ENCODE measurements at places on chromosomes 6 and 20.
A peak's percentile ranks its signal among the peaks of the same experiment; 100 is the strongest.

GRCh38 chr6:53335224-53335994 is 13.3 kb downstream of the ELOVL5 start:
- peak; percentile 83 for DNase-seq

- no peak for DNase-seq
Observed at GRCh38 chr20:62029296-62029695, 36.4 kb downstream of the TAF4 start.

- DNase-seq, result peak; percentile 53
Observed at GRCh38 chr6:144104898-144105487, 9.6 kb upstream of the SF3B5 start.

GRCh38 chr20:31705598-31706597 is 16.8 kb downstream of the BCL2L1 start:
- DNase-seq, result no peak

GRCh38 chr6:7827142-7827541 is 83.4 kb downstream of the TXNDC5 start:
- no peak for DNase-seq

DNA sequence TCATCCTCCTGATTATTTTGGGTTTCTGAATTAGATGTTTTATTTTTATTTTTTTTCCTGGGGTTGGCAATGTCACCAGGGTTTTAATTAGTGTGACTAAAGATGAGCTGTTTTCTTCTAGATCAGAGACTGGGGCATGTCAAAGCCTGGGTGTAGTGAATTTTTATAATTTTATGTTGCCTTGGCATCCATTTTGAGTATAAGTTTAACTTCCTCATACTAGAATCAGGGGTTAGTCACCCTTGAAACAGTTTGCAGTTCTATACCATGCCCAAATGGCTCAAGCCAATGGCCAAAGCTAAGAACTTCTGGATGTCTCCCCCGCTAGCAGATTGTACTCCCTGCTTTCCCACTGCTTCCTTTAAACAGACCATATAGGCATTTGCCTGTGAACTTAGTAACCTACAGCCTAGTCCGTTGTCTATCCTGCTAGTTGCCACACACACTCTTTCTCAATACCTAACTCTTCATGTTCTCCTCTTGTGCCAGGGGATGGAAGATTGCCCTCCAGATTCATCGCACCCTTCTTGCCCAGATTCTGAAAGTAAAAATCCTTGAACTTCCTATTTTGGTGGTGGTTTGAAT is 54.5 kb downstream of the KIAA0408 start:
- no peak for DNase-seq

GRCh38 chr6:142763205-142763604 is 181.8 kb downstream of the HIVEP2 start:
- no peak for DNase-seq

- no peak for DNase-seq
Observed at GRCh38 chr6:40755749-40756452, 168.7 kb upstream of the LRFN2 start.

DNA sequence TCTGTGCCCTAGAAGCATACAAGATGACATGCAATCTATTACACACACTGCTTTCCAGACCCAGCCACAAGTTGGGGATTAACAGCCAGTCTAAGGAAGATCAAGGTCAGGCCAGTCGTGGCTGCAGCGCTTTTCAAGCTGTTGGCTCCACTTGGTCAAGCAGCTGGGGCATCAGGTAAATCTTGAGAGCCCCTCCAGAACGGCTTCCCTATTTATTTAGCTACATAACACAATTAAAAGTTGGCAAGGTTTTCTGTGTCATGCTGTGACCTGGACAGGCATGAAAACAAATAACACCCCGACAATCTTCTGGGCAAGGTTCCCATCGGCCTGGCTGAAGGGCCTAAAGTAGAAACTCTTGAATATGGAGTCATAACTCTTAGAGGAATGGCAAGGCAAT is 524.3 kb downstream of the PRKN start:
- no peak for DNase-seq

DNA sequence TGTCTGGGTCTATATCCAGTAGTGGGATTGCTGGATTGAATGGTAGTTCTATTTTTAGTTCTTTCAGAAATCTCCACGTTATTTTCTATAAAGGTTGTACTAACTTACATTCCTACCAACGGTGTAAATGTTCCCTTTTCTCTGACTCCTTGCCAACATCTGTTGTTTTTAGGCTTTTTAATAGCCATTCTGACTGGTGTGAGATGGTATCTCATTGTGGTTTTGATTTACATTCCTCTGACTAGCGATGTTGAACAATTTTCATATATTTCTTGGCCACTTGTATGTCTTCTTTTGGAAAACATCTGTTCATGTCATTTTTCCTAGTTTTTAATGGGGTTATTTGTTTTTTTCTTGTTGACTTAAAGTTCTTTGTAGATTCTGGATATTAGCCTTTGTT is 99.3 kb downstream of the BMP2 start:
- no peak for DNase-seq

DNA sequence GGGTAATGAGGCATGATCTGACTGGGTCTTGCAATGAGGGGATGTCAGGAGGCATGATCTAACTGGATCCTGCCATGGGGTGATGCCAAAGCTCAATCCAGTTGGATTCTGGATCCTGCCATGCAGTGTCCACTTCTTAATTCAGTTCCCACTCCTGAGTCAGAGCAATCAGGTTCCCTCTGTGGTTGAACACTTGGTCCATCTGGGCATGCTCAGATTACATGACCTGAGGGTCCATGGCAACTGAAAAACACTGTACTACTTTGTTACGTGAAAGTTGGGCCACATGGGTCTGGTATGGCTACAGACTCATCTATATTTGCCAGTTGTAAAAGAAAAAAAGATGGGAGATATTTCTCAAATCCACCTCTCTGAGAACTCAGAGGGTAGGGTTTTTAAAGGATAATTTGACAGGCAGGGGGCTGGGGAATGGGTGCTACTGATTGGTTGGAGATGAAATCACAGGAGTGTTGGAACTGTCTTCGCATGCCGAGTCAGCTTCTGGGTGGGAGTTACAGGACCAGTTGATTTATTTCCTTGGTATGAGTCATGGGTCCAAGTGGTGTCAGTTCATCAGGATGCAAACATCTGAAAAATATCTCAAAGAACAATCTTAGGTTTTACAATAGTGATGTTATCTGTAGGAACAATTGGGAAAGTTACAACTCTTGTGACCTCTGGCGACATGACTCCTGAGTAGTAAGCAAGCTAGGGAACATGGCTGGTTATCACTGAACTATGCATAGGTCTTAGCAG is 21.6 kb downstream of the C6orf163 start:
- no peak for DNase-seq

GRCh38 chr20:11270566-11270965 is 596.8 kb upstream of the JAG1 start:
- no peak for DNase-seq

DNA sequence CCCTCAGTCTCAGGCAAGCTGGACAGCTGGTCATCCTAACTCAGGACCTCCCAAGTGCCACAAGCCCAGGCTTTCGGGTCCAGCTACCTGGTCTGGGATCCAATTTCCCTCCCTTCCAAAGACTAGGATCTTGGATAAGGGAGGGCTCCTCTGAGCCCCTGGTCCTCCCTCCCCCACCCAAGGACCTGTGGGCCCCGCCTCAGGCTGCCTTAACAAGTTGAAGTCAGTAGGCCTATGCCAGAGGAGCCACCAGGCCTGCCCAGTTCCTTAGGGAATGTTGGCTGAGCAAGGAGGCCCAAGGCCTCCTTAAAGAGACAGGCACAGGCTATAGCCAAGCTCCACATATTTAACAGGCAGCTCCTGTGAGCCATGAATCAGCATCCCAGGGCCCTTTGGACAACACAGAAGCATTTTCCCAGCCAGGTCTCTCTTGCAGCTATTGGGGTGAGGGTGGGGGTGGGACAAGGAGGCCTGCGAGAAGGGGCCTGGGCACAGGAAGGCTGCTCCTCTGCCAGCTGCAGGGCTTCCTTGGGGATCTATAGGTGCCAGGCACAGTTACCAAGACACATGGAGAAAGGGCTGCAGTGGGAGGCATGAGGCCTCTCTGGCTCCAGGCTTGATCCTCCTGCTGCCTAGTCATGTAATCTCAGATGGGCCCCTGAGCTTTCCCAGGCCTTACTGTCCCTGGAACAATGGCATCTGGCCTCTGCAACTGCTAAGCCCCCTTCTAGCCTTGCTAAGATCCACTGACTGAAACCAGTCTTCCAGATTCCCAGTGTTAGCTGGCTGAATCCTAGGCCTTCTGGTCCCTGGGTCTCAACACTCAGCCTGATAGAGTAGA is 27.4 kb upstream of the NOL4L start:
- no peak for DNase-seq

GRCh38 chr6:75907444-75907843 is 158.4 kb downstream of the MYO6 start:
- no peak for DNase-seq

GRCh38 chr6:48859562-48860123 is 603.4 kb downstream of the MMUT start:
- DNase-seq, result no peak

GRCh38 chr6:4103929-4104328 is 25.0 kb upstream of the FAM217A start:
- no peak for DNase-seq

DNA sequence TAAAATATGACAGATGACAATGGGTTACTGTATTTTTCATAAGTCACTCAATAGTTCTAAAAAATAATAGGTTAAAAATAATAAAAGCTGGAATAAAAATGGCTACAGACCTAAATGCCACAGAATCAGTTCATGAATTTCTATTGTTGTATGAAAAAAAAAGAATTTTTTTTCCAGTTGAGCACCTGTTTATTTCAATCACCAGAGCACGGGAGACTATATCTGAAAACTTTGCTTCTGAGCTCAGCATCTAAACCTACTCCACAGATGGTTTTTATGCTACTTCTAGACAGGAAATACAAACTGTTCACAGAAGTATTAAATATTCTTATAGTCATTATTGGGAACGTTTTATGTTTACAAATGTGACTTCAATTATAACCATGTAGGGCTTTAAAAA is 50.4 kb downstream of the HMGN3 start:
- no peak for DNase-seq

DNA sequence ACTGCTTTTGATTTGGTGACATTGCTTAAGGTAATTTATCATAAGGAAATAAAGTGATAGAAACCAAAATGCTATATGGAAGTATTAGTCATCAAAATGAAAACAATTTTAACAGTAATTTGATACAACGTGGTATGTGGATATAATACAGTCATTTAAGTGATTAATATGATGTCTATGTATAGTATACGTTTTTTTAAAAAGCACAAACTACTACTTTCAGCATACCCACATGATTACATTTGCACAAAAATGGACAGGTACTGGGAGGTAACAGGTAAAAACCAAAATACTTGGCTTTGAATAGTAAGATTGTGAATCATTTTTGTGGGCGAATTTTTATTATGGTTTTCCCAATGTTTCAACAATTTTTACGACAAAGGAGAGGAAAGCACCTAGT is 97.6 kb downstream of the OGFRL1 start:
- DNase-seq, result no peak

GRCh38 chr20:20051767-20052073 is 546 bp downstream of the CRNKL1 start:
- no peak for DNase-seq

DNA sequence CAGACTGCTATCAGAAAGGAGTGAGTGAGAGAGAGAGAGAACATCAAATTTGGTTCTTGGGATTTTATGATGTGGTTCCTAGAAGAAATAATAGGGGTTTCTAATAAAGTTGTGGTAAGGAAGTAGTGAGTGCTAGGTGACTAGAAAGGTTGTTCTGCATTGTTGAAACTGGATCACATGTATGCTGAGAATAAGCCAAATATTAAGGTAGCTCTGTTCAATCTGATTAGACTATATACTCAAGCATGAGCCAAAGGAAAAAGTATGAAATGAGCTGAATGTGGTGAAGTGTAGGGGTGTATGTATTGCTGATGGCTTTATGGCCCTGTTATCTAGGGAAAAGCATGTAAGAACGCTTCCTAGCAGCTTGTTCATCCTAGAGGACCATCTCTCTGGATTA is 63.0 kb upstream of the IMPG1 start:
- DNase-seq, result no peak

DNA sequence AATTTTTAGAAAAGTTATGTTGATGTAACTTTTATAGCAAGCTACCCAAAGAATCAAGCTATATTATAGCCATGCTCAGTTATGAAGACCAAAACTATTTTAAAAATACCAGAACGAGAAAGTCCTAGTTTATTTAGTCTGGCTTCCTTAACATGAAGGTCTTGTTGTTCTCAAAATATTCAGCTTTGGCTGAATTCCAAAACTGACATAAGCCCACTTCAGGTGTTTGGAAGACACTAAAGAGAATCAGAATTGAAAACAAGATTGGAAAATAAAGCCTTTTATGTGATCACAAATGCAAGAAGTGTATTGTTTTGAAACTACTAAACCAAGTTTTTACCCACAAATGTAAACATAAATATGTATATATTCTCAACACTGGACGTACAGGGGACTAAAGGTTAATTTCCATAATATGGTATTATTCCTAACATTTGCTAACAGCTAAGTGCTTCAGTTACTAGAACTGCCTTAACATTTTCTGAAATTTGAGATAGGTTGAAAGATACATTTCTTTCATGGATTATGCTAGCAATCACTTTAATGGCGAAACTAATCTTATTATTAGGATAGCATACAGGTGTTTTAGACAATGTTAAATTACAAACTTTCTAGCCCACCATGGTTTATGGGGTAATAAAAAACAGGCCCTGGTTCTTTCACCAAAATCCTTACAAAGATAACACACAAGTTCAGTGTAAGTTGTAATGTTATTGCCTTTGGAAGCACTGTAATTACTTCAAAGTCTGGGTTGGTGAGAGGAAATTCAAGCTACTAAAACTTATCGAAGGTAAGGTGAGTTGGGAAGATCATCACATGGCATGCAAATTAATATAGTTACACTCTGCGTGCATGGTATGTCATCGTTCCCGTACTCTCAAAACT is 1.6 kb downstream of the MAP3K5 start:
- no peak for DNase-seq

DNA sequence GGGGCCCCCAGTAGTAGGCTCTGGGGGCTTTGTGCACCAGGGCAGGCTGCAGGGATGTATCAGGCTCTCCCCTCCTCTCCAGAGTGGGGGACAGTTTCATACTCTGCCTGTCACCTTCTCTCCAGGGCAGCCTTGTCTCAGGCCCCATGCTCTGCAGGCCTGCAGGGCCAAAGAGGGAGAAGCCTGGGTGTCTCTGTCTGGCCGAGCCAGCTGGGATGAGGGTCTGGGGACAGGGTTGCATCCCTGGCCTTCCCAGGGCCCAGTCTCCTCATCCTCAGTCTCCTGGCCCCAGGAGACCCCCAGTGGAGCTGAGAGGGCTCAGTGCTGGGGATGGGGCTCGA is 14.8 kb upstream of the IP6K3 start:
- DNase-seq, result no peak

- no peak for DNase-seq
Observed at GRCh38 chr6:34094474-34095135, 51.3 kb downstream of the GRM4 start.

DNA sequence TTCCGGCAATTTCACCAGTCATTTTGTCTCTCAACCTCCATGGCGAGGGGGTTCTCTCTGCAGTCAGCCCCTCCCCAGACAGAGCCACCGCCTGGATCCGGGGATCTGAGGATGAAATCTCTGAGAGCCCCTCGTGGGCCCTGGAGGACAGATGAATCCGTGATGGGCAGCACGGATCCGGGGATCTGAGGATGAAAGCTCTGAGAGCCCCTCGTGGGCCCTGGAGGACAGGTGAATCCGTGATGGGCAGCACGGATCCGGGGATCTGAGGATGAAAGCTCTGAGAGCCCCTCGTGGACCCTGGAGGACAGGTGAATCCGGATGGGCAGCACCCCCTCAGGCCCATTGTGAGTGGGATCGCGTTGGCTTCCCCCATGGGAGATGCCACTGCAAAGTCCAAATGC is 106.5 kb downstream of the DACT2 start:
- DNase-seq, result no peak

- no peak for DNase-seq
Observed at GRCh38 chr20:37992802-37993409, 40.4 kb downstream of the TTI1 start.

GRCh38 chr6:125558241-125558843 is 191.1 kb upstream of the HEY2 start:
- no peak for DNase-seq

Measured in central memory CD4-positive, alpha-beta T cell (primary cell).